ENCODE measurements at places on chromosomes 2 and 18.
A peak's percentile ranks its signal among the peaks of the same experiment; 100 is the strongest.

GRCh38 chr2:205731583-205731981 lies 49.3 kb downstream of the NRP2 start:
- DNase-seq = no peak

DNA sequence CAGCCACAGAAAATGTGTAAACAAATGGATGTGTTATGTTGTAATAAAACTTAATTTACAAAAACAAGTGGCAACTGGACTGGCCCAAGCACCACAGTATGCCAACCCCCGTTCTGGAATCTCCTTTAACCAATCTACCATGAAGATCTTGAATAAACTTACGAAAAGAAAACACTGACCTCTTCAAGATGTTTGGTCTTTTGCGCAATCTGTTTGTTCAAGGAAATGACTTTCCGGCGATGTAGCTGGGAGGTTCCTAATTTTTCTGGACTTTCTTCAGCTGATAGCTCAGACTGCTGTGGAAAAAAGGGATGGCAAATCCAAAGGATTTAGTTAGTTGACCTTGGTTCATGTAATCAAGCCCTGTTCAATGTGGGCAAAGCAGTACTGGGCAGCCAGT lies 55.7 kb downstream of the CCDC93 start:
- DNase-seq = no peak

DNA sequence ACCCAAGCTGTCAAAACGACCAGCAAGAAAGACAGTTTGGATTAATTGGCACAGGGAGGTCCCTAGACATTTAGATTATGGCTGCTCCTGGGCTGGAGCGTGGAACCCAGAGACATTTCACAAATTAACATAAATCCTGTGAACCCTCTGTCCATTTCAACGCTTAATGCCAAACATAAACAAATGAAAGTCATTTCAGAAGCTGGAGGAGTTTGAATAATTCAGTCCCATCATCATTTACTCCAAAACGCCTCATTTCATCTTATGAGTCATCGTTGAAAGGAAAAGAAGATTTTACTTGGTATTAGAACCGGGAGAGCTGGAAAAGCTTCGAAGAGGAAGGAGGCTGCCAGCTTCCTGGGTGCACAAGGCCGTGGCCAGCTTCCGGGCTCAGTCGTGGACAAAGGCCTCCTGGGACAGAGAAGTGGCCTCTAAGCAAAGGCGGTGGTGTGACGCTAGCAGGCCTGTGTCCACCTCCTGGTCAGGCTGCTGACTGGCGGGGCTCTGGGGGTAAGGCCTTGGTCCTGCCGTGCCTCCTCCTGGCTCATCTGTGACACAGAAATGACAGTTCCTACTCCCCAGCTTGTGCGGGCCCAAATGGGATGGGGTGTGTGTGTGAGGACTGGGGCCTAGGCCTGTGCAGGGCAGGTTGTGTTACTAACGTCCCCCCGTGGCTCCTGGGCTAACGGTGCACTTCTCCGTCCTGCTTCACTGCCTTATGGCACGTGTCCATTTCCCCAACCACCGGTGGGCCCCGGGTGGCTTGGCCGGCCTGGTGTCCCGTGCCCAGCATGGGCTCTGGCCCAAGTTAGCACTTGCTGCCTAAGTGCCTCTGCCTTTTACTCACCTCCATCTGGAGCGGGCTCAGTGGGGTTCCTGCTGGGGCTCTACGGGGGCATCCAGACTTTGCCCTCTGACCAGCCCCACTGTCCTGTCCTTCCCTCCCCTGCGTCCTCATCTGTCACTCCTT lies 71.6 kb downstream of the RRM2 start:
- DNase-seq = no peak

DNA sequence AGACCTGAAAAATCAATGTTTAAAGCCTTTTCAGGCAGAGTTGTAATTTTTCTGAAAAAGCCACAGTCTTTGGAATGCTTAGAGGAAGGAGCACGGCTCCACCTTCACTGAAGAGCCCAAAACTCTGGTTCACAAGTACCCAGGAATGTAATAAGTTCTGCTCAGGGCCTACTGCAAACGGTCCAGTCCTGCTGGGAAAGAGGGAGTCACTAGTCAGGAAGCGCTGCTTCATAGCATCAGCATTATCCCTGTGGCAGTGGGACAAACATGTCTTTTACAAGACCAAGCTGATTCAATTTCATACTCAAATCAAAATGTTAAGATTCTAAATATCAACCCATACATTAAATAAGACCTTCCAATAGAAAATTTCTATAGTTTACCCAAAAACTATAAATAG lies 152.9 kb upstream of the PGAP1 start:
- DNase-seq = no peak

- DNase-seq = no peak
Measured at GRCh38 chr2:85033388-85033787, 62.4 kb downstream of the KCMF1 start.

DNA sequence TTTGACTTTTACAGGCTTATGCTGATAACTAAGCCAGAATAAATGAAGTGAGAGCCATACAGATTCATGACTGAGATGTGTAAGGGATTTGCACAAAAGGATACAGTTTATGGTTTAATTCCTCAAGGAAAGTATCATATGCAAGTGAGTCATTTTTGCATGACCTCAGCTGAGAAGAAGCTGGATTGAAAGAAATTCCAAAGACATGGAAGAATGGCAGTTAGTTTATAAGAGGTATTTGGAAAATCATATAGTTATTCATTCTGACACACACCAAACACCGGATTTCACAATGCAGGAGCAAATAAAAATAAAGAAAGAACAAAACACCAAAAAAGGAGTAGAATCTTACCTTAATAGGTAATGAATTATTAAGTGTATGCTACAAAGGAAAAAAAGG lies 83.2 kb upstream of the RND3 start:
- DNase-seq = no peak

- DNase-seq = no peak
Measured at GRCh38 chr2:71832844-71833243, 314.8 kb downstream of the CYP26B1 start.

GRCh38 chr2:109613081-109613921 lies 465 bp downstream of the SEPTIN10 start:
- no peak for DNase-seq

GRCh38 chr18:24388957-24389356 lies 8.7 kb downstream of the OSBPL1A start:
- DNase-seq = no peak

- DNase-seq = no peak
Measured at GRCh38 chr2:226752887-226753286, 46.7 kb downstream of the IRS1 start.

- no peak for DNase-seq
Measured at GRCh38 chr2:73952499-73953446, 26.1 kb downstream of the DGUOK start.

- peak; percentile 44 for DNase-seq
Measured at GRCh38 chr2:130864830-130865800, 28.4 kb downstream of the ARHGEF4 start.

DNA sequence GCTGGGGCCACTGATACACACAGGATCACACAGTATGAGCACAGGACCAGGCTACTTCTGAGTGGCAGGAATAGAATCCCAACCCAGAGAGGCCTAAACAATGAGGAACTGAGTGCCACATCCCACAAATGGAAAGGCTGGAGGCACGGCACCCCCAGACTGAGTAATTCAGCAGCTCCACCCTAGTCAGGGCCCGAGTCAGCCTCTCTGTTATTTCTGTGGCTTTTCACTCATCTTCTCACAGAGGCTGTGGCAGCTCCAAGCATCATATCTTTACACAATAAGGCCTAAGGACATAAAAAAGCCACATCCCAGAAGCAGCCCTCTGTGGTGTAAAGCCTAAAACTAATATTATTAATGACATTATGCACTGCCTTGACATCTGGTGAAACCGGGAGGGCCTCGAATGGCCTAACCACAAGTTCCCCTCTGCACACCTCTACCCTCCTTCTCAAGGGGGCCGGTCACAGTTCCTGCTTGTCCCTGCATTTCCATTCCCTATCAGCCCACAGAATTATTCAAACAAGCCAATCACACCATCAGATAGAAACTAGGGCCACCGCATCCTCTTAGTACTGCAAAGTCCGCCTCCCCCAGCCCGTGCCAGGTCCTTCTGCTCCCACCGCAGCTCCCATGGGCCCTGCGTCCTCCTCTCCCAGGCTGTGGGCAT lies 12.5 kb upstream of the MAL start:
- DNase-seq = no peak

DNA sequence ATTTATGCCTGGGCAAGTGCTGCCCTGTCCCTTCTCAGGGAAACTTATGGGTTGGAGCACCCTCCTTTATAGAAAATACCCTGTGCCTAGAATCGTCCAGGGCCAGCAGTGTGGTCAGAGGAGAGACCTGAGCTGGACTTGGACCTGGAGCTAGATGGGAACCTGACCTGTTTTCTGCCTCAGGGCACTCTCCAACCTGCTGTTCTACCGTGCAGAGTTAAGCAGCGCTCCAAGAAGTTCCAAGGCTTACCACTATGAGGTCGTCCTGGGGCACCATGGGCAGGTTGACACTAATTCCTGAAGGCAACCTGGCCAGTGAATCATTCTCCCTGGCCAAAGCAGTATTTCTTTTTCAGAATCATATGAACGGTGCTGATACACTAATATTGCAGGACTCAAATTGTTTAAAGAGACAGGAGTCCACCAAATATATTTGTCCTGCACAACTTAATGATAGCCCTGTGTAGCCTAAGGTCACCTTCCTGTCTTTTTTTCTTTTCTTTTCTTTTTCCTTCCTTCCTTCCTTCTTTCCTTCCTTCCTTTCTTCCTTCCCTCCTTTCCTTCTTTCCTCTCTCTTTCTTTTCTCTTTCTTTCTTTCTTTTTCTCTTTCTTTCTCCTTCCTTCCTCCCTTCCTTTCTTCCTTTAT lies 455.4 kb upstream of the HNMT start:
- DNase-seq = no peak

DNA sequence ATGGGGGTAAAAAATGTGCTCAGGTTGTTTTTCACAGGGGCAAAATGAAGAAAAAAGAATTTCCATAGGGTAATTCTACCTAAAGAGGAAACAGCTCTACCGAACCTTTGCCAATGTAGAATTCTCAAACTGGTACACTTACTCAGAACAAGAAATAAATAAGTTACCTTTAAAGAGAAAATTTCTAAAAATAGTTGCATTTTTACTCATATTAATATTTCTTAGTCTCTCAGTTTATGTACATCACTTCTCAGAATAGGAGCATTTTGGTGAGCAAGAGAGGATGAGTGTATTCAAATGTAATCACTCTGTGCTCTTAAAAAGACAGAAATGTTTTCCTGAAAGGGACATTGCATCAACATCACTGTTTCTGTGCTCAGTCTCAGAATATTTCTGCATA lies 574.7 kb upstream of the SLC8A1 start:
- DNase-seq = no peak

- no peak for DNase-seq
Measured at GRCh38 chr2:181125359-181125758, 145.0 kb downstream of the UBE2E3 start.

- no peak for DNase-seq
Measured at GRCh38 chr2:62934517-62934916, 116.1 kb upstream of the OTX1 start.

GRCh38 chr2:142280831-142281230 lies 150.0 kb upstream of the LRP1B start:
- no peak for DNase-seq

DNA sequence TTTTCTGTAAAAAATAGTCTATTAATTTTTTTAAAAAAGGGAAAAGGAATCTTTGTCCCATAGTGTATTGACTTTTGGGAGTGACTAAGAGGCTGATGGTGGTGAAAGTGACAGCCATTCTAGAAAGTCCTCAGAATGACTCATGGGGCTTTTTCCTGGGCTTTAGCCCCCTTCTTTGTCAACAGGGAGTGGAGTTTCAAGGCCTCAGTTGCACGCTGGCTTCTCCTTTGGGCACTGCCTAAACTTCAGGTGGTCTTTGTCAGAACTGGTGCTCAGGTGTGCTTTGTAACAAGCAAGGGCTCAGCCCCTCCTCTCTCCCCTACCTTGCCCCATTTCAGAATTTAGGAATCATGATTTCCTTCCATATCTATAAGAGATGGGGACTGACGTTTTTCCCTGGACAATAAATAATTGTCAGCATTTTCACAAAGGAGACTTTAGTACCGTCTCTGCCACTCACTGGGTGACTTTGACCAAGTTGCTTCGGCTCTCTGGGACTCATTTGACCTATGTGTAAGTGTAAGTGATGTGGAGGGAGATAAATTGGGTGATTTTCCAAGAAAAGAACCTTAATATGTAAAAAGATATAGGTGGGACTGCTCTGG lies 61.2 kb upstream of the IGFBP2 start:
- DNase-seq = no peak

DNA sequence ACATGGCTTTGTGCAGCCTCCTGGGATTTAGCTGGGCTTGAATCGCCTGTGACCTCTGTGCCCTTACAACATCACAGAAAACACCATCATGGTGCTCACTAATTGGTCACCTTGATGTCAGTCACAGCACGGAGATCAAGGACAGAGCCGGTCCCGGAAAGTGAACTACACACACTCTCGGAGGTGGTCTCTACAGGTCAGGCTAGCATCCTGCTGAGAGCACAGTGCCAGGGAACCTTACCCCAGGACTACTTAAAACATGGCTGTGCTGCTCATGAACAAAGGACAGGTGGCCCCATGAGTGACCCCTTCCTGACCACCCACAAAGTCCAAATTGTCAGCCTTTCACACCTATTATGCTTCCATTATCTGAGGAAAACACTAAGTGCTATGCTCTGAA lies 1782.1 kb upstream of the CELF4 start:
- DNase-seq = no peak

DNA sequence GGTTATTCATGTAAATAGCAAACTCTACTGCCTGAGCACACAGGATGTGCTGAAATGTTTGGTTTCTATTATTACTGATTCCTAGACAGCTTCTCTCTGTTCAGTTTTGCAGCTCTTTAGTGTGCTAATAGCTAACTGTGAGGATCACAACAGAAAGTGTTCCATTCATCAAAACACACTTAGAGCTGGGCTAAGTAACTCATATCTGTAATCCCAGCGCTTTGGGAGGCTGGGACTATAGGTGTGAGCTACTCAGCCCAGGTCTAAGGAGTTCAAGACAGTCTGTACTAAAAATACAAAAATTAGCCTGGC lies 63.2 kb downstream of the MOGAT1 start:
- no peak for DNase-seq

GRCh38 chr2:98013407-98014042 lies 17.8 kb upstream of the TMEM131 start:
- DNase-seq = no peak

DNA sequence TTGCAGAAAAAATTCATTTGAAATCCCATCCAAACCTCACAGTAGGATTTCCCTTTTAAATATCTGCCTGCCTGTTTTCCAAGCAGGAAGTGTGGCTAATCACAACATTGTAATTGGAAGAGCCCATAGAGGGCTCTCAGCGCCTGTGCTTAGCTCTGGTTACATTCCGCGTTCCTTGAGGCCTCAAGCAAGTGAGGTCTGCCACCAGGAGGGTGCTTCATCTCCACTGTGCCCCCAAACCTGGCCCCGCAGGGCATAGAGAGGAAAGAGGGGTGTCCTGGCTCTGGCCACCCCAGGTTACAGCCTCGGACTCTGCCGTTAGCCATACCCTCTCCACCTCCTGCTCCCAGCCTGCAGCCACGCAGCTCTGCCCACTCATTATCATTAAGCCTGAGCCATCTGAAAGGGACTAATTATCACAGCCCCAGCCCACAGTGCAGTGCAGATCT lies 214.8 kb downstream of the SP3 start:
- DNase-seq = no peak

GRCh38 chr2:225272173-225272572 lies 127.3 kb upstream of the NYAP2 start:
- DNase-seq = peak; percentile 20

All from SHP77 treated with DMSO at 0.1 percent for 48 hours (cell line).